ENCODE measurements at places on chromosomes 11 and 22. TPM values are rescaled to one million over a fixed set of nuclear protein-coding genes. Genes with fewer than 3 reads are reported as not detected.
A peak's percentile ranks its signal among the peaks of the same experiment; 100 is the strongest.

DNA sequence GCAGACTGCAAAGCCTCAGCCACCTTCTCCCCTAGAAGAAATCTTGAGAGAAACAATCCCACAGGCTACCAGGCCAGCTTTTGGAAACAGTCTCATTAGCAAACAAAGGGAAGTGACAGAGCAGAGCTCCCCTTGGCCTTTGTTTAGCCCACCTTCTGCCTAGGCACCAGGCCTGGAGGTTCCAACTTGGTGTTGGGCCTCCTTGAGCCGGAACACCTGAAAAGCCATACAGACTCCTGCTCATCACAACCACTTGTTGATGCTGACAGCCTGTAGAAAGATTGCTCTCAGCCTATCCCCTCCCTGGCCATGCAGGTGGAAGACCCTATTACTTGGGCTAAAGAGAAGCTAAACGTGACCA, 26.6 kb downstream of the KCNQ1OT1 start:
- H3K4me1 ChIP-seq, result no peaks in the 10 kb centered on the region
- H3K27ac ChIP-seq, result no peak overlapping the region
- no peaks in the 10 kb centered on the region for H3K36me3 ChIP-seq
- no peaks in the 10 kb centered on the region for H3K27me3 ChIP-seq
- H3K4me3 ChIP-seq, result no peak overlapping the region

DNA sequence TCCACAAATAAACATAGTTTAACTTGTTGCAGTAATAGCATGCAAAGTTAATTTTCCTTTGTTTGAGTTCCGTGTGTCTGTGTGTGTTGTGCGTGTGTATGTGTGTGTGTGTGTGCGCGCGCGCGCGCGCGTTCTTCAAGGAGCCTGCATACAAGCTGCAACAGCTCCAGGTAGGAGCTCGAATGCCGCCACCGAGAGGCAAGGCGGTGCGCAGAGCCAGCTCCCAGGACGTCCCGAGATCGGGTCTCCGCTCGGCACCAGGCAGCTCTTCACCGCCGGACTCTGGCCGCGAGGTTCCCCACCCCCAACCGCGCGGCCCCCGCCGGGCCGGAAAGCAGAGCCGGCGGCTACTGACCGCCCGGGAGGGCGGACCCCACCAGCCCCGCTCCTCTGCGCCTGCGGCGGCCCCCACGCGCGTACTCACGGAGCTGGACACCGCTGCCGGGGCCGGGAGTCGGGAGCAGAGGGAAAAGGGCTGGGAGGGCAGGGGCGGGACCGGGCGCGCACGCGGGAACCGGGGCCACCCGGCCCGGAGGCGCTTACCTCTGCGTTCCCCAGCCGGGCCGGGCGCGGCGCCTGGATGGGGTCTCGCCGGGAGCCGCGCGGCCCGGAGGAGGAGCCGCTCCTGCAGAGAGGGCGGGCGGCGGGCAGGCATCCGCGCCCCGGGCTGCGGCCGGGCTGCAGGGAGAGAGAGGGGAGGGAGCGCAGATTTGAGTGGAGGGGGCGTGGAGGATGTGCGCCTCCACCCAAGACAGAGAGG, 40.4 kb upstream of the AKIP1 start:
- H3K36me3 ChIP-seq, result no peaks in the 10 kb centered on the region
- peak; percentile 70 for DNase-seq
- H3K27me3 ChIP-seq, result no peaks in the 10 kb centered on the region
- H3K4me1 ChIP-seq, result peaks cover 45% of the 10 kb centered on the region
- H3K27ac ChIP-seq, result peak overlapping the region; percentile 85
- H3K4me3 ChIP-seq, result peak overlapping the region; percentile 79

DNA sequence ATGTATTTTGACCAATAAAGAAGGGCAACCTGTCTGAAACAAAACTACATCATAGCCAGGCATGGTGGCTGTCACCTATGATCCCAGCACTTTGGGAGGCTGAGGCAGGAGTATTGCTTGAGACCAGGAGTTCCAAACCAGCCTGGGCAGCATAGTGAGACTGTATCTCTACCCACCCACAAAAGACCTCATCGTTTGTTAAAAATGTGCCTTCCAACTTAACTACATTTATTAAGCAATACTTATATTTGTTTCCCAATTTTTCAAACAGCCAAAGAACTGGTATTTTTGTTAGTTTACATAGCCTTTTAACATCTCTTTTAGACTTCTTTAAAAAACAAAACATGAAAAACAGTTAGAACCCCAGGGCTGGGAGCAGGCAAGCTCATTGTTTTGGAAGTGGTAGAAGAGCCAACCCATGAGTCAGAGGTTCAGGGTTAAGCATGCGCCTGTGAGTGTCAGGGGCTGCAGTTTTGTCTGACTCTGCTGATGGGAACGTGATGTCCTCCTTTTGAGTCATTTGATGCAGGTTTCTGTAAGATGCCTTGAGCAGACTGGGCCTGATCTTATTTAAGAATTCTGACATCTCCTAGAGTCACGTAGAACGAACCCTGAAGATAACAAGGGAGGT, 53.9 kb upstream of the CRTAM start:
- peak; percentile 97 for DNase-seq
- peak overlapping the region; percentile 90 for H3K27ac ChIP-seq
- no peaks in the 10 kb centered on the region for H3K36me3 ChIP-seq
- no peaks in the 10 kb centered on the region for H3K27me3 ChIP-seq
- peaks cover 19% of the 10 kb centered on the region for H3K4me1 ChIP-seq

DNA sequence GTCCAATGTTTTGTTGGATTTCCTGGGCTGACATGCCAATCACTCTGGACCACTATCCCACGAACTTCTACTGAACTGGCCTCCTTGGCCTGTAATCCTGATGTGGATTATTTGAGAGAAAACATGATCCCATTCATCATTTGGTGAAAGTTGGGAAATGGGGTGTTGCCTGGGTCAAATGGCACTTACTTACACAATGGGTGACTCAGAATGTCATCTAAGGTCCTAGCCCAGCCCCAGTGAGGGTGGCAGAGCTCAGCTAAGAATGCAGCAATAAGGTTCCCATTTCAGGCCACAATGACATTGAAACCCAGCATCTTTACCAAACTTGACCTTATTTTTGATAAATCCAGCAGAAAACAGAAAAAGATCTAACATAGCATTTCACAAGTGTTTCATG, 8.0 kb upstream of the DSCAML1 start:
- H3K27me3 ChIP-seq, result peaks cover 24% of the 10 kb centered on the region
- DNase-seq, result peak; percentile 35
- no peaks in the 10 kb centered on the region for H3K36me3 ChIP-seq
- no peaks in the 10 kb centered on the region for H3K4me1 ChIP-seq
- no peak overlapping the region for H3K27ac ChIP-seq
- H3K4me3 ChIP-seq, result no peak overlapping the region

DNA sequence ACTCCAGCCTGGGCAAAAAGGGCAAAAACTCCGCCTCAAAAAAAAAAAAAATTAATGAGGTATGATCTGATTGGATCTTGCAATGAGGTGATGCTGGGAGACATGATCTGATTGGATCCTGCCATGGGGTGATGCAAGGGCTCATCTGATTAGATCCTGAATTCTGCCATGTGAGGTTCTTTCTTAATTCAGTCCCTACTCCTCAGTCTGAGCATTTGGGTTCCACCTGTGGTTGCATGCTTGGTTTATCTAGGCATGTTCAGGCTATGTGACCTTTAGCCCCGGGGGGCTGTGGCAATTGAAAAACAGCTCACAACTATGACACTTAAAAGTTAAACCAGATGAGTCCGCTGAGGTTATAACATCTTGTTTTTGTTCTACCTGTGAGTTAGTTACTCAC, 4.8 kb upstream of the TRIM6 start:
- H3K27me3 ChIP-seq, result no peaks in the 10 kb centered on the region
- H3K4me3 ChIP-seq, result no peak overlapping the region
- no peaks in the 10 kb centered on the region for H3K36me3 ChIP-seq
- H3K4me1 ChIP-seq, result no peaks in the 10 kb centered on the region

DNA sequence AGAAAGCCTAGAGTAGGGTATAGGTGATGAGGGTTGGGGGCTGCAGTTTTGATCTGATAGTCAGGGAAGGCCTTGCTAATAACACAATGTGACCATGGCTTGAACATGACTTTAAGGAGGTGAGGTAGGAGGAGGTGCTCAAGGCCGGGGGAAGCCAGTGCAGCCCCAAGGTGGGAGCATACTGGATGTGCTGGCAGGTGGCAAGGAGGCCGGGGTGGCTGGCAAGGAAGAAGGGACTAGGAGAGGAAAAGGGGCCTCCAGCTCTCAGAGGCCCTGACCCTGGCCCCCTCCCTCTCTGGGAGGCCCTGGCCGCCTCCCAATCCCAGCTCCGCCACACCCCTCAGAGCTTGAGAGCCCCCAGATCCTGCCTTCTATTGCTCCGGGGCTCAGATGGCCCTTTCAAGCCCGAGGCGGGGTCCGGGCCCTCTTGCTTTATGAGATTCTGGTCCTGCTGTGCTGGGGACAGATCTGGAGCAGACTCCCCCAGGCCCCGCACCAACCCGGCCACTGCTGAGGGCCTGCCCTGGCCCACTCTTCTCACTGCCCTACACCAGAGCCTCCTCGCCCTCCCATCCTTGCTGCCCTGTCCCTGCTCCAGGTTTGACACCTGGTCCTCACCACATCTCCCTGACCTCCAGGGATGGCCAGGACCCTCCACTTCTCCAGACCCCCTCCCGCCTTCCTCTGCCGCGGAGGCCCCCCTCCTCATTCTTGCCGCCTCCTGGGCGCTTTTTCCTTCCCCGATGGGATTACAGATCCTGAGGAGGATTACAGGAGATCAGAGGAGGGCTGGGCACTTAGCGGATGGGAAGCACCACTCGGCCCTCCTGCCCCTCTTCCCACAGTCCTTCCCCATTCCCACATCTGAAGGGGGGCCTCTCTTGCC, 1.8 kb downstream of the PITPNM1 start:
- H3K36me3 ChIP-seq, result no peaks in the 10 kb centered on the region
- no peak for DNase-seq
- H3K27ac ChIP-seq, result no peak overlapping the region
- peaks cover 13% of the 10 kb centered on the region for H3K4me1 ChIP-seq
- H3K27me3 ChIP-seq, result no peaks in the 10 kb centered on the region

DNA sequence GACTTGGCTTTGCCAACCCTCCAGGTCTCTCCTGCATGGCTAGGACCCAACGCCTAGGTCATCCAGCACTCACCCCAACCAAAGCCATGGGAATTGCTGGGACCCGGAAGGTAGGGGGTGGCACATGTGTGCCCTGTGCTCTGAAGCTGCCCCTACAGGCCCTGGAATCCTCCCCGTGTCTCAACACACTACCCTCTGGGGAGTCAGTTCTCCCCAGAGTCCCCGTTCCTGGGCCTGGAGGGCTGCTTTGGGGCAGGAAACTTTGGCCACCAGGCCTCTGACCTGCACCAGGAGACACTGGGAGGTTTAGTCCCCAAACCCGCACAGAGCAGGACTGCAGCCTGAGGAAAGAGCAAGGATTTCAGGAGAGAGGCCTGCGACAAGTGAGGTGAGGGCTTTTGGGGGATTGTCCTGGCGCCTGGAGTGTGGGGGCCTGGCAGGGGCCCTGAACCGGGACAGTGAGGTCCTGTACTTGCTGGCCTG, 495 bp upstream of the IFITM1 start:
- peak; percentile 27 for DNase-seq
- peaks cover 32% of the 10 kb centered on the region for H3K4me1 ChIP-seq
- H3K4me3 ChIP-seq, result no peak overlapping the region
- peak overlapping the region; percentile 55 for H3K27ac ChIP-seq
- no peaks in the 10 kb centered on the region for H3K27me3 ChIP-seq

DNA sequence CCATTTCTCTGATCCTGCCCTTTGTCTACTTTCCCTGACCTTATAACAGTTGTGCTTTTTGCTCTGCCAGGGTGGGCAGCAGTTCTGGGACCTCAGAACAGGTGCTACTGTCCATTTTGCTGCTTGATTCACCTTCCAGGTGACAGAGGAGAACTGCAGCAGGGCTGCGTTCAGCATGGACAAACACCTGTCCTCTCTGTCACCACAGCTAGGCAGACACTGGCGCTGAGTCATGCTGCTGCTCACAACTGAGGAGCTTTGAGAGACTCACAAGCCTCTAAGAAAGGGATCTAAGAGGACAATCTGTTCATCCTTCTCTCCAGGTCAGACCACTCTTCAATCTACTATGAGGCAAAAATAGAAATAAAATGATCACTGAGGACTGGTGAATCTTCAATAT, 1144.5 kb upstream of the CCDC90B start:
- no peaks in the 10 kb centered on the region for H3K4me1 ChIP-seq
- no peak overlapping the region for H3K27ac ChIP-seq
- no peak overlapping the region for H3K4me3 ChIP-seq

Gene ADAMTS8
- total RNA-seq, result 0.63 TPM

Gene CRACR2B
- total RNA-seq, result 0.38 TPM

- no peak overlapping the region for H3K4me3 ChIP-seq
- peak overlapping the region; percentile 85 for H3K27ac ChIP-seq
- H3K36me3 ChIP-seq, result no peaks in the 10 kb centered on the region
- DNase-seq, result peak; percentile 38
Observed at GRCh38 chr11:62669420-62670161, 1.9 kb upstream of the UQCC3 start.

DNA sequence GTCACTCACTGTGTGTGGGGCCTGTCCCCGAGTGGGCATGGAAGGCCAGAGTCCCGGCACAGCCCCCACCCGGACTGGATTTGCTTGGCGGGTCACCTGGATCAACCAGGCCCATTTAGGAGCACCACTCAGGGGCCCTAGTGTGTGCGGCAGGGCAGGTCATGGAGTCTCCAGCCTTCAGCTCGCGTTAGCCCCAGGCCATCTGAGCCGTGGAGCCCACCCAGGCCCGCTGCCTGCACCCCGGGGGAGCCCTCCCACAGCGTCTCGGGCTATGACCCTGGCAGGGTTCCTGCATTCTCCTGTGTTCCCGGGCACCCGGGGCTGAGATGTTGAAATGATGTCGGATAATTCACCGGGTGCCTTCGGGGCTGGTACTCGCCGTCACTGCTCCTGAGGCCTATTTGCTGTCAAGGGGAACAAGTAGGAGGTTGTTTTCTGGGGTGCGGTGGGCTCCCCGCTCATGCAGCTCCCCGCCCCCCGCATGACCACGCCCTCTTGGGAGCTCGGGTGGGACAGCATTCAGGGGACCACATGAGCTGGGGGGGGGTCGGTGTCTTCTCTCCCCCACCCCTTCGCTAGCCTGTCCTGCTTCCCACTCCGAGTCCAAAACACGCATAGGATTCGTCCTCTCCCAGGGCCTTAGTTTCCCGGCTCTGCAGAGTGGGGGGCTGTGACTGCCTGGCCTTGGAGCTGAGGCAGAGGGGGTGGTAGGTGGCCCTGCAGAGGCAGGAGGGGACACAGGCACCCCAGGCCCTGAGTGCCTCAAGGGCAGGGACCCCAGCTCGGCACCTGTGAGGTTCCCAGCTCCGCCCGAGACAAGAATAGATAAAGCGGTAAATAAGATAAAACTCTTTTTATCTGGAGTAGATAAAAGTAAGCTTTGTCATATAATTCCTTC, 77.2 kb downstream of the KCNQ1 start:
- H3K36me3 ChIP-seq, result no peaks in the 10 kb centered on the region
- no peak for DNase-seq
- peaks cover 7% of the 10 kb centered on the region for H3K27me3 ChIP-seq
- H3K4me3 ChIP-seq, result no peak overlapping the region
- no peak overlapping the region for H3K27ac ChIP-seq
- H3K4me1 ChIP-seq, result no peaks in the 10 kb centered on the region

Gene OR52I1
- not detected for total RNA-seq

Gene SCO2
- 17.5 TPM for total RNA-seq

DNA sequence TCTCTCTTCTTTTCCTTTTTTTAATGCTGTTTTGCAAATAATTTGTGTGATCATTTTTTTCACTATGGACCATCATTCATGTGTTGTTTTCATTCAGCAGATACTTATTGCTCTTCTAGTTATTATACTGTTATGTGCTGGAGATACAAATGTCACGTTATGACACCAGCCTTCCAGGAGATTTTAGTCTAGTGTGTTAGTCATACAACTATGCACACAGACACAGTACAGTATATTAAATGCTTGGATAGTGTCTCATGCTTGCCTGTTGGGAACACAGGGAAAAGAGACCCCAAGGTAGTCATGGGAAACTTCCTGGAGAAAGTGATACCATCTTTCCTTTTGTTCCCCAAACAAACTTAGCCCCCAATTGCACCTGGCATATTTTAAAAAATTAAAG, 116.1 kb downstream of the UVRAG start:
- no peaks in the 10 kb centered on the region for H3K36me3 ChIP-seq
- H3K27me3 ChIP-seq, result no peaks in the 10 kb centered on the region
- DNase-seq, result peak; percentile 69
- peaks cover 18% of the 10 kb centered on the region for H3K4me1 ChIP-seq
- H3K4me3 ChIP-seq, result no peak overlapping the region

All from GM23248 (cell line).